ENCODE measurements at places on chromosomes 4 and X.

DNA sequence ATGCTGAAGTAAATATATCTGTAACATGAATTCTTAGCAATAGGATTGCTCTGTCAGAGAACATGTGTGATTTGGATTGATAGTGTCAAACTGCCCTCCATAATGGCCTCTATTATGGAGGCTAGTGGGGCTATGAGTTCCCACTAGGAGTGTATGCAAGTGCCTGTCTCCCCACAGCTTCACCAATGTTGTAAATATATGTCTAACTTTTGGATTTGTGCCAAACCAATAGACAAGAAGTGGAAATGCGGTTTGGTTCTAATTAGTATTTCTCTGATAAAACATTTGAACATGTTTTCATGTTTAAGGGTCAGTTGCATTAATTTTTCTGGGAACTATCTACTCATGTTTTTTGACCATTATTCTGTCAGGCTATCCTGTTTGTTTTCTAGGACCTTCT lies 28.1 kb downstream of the GPAT3 start:
- DNase-seq = no peak

DNA sequence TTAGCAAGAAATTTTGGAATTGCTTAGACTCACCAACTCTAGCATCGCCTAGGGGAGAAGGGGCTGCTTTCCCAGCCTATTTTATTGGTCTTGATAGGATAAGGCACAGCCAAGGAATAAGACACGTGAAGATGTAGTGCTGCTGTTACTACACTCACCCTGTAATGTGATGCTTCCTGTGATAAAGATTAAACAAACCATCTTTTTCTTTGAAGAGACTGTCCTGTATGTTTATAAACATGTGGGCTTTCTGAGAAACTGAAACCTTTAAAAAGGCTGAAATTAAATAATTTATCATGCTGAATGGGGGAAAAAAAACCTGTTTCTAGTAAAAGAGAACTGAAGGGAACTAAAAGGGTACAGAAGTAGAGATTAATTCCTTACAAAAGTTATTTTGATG lies 13.2 kb downstream of the TAPT1 start:
- DNase-seq = no peak

GRCh38 chr4:112411781-112412550 lies 104.0 kb downstream of the NEUROG2 start:
- DNase-seq = no peak

DNA sequence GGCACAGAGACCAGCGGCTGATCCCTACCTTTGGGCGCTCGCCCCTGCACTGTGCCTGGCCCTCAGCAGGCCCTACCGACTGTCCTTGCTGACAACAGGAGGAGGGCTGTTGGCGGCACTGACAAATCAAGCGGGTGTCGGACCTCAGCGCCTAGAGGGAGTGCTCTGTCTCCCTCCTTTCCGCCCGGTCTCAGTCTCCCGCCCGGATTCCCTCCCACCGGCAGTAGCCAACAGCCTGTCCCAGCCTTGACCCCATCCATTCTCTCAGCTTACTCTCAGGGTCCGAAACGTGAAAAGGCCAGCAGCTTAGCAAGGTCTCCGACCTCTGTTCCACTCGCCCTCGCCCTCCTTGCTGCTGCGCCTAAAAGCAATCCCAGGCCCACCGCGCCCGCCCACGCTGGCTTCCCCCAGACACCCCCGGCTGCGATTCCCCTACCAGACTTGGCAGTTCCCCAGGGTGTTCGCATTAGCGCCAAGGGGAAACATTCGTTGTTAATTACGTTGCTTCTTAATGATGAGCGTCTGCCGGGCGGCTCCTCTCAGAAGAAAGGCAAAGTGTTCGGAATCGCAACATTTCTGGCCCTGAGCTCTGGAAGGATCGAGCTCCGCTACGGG lies 96.2 kb downstream of the SOWAHB start:
- no peak for DNase-seq

DNA sequence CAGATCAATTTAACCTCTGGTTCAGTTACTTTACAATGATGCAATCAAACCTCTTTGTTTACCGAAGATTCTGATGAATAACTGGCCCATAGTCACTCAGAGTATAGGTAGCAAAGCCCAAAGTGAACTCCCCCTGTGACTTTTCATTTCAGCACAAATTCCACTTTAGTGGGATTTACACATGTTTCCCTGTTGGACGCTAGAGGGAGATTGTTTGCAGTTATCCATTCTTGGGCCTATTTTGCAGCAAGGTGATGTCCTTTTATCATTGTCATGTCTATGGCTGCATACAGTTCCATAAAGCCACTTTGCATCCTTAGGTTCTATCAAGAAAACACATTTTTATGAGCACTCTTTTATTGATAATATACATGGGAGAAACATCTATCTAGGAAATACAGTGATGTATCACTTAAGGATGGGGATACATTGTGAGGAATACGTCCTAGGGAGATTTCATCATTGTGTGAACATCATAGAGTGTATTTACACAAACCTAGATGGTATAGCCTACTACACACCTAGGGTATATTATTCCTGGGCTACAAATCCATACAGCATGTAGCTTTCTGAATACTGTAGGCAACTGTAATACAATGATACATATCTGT lies 14.5 kb upstream of the DKK2 start:
- no peak for DNase-seq

- DNase-seq = no peak
Measured at GRCh38 chrX:38999967-39000745, 198.9 kb downstream of the MID1IP1 start.

- DNase-seq = peak; percentile 22
Measured at GRCh38 chr4:56301181-56301996, 85.9 kb downstream of the AASDH start.
